ENCODE measurements at places on chromosomes 16 and 17. TPM values are rescaled to one million over a fixed set of nuclear protein-coding genes. Genes with fewer than 3 reads are reported as not detected.

KRTAP9-8 gene
- polyA plus RNA-seq, result not detected

TMED6 gene
- polyA plus RNA-seq, result 1.2 TPM

TTLL6 gene
- 0.24 TPM for polyA plus RNA-seq

CSF3 gene
- polyA plus RNA-seq, result not detected

TNP2 gene
- not detected for polyA plus RNA-seq

SMIM22 gene
- polyA plus RNA-seq, result 11.8 TPM

- no peak for DNase-seq
Measured at GRCh38 chr17:35559495-35560210, 966 bp downstream of the SLFN14 start.

DNA sequence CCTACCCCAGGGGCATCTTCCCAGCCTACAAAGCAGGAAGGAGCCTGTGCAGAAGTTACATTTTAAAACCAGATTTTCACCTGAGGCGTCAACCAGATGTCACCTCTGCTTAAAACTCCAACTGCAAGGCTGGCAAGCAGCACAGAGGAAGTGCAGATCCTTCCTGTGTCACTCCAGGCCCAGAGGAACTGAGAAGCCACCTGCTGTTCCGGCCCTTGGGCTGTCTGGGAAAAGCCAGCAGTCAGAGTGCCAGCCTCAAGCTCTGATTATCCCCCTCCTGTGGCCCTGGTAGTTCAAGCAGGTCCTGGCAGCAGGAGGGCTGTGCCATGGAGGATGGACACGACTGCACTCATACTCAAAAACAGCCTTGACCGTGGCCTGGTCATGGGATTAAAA lies 10.2 kb downstream of the POLR2C start:
- DNase-seq, result no peak

- DNase-seq, result no peak
Measured at GRCh38 chr17:74527081-74527480, 4.2 kb downstream of the CD300LB start.

DNA sequence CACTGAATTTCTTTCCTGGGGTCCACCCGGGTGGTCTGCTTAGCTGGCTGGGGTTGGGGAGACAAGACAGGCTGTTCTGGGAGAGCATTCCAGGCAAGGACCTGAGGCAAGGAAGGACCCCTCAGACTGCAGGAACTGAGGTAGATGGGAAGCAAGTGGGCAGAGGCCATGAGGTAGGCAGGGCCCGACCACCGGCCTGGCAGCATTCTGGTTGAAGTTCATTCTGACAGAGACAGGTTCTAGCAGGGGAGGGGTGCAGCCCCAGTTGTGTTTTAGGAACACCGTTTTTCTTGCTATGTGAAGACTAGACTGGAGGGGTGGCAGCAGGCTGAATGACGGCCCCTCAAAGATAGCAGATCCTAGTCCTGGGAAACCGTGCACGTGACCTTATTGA lies 17.5 kb downstream of the B9D1 start:
- DNase-seq, result no peak

DNA sequence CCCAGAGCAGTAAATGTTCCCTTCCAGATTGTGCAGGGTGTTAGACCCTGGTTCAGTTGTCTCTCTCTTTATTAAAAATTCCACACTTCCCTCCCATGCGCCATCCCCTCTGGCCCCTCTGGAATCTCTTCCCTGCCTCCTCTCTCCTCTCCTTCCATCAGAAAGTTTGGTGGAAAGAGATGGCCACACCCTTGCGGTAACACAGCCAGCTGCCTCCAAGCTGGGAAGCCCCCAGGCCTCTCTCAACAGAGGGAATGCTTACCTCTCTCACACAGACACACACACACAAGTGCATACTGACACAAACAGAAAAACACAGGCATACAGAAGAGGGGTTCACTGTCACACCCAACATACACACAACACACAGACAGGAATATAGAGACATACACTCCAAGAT lies 220.5 kb downstream of the C16orf78 start:
- no peak for DNase-seq

GRCh38 chr16:30837904-30838303 lies 50.9 kb upstream of the ZNF629 start:
- no peak for DNase-seq

DNA sequence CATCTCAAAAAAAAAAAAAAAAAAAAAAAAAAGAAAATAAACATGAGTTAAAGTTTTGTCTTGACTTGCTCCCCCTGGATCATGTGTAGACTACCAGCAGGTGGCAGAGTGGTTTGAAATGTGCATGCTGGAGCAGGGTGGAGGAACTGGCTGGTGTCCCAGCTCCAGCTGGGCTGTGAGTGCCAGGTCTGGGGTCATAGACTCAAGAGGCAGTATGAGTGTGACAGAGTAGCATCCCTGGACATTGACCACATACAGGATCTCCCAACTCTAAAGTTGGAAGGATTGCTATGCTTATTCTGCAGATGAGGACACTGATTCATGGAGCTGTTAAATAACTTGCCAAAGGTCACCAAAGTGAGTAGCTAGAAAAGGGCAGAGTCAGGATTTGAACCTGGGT lies 198.0 kb upstream of the MPHOSPH6 start:
- no peak for DNase-seq

- no peak for DNase-seq
Measured at GRCh38 chr16:77823067-77823466, 34.7 kb downstream of the VAT1L start.

GRCh38 chr17:38707678-38708351 lies 2.7 kb downstream of the MLLT6 start:
- no peak for DNase-seq

DNA sequence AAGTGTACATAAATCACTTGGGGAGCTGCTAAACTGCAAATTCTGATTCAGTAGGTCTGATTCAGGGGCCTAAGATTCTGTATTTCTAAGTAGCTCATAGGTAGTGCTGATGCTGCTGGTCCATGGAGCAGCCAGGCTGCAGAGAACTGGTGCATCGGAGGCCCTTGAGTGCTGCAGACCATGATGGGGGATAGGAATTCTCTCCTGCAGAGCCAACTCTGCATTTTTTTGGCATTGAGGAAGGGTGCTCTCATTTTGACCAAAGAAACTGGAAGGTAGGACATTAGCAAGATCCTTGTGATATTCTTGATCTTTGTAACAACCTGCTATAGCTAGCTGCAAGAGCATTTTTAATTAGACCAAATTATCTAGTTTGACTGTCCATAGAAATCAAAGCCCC lies 4.7 kb downstream of the HOXB2 start:
- DNase-seq, result no peak

All from left renal pelvis (tissue), 4 donors.